ENCODE measurements at places on chromosomes 6 and 20.

DNA sequence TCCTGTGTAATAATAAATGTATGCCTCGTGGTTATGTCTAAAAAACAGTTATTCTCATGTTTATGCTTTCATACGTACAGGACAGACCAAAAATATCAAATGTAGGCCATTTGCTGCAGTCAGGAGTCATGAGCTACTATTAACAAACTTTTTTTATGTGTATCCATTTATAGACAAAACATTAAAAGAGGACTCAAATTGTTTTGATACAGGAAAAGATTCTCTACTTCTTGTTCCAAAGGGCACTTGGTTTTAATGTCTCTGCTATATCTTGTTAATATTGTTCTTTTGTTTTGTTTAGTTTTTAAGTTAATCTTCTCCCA, 155.2 kb downstream of the ZDHHC14 start:
- no peak for DNase-seq

- DNase-seq, result no peak
Observed at GRCh38 chr6:108051481-108051880, 23.1 kb downstream of the OSTM1 start.

GRCh38 chr20:57711826-57712225, 2.0 kb upstream of the PMEPA1 start:
- DNase-seq, result no peak

- DNase-seq, result no peak
Observed at GRCh38 chr6:138521790-138522189, 22.5 kb upstream of the NHSL1 start.

DNA sequence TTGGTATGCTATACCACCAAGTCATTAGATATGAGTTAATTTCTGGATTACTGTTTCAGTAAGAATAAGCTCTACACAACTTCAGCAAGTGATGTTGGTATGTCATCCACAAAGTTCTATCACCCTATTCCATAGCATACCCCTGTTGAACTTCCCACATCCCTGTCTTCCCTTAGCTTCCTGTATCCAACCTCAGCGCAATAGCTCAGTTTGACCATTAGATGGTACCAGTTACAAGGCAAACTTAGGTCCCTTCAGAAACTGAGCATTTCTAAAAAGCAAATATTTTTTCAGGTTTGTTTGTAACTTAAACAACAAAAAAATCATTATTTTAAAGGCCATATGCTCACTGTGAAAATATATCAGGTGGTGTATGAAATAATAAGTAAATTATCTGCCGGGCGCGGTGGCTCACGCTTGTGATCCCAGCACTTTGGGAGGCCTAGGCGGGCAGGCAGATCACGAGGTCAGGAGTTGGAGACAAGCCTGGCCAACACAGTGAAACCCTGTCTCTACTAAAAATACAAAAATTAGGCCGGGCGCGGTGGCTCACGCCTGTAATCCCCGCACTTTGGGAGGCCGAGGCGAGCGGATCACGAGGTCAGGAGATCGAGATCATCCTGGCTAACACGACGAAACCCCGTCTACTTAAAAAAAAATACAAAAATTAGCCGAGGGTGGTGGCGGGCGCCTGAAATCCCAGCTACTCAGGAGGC, 8.8 kb upstream of the MOG start:
- DNase-seq, result no peak

- DNase-seq, result no peak
Observed at GRCh38 chr6:11413117-11413687, 124.3 kb upstream of the TMEM170B start.

DNA sequence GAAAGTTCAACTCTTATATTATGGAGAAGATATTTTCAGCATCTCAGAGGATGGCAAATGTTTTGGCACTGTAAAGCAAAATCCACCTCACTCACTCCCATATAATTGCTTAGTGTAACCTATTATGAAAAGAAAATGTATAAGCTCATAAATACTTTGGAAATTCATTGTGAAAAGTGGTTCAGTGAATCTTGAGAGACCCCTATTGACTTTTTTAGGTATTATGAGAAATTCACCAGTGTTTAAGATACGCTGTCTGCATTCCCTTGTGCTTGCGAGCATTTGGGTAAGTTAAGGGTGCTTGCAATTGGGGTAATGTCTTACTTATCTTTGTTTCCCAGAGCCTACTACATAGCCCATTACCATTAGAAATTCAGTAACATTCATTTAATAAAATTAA, 66.3 kb upstream of the BMP5 start:
- DNase-seq, result no peak

- no peak for DNase-seq
Observed at GRCh38 chr6:7252390-7252789, 60.6 kb downstream of the SSR1 start.

GRCh38 chr6:169723991-169724493, 258 bp downstream of the PHF10 start:
- no peak for DNase-seq

DNA sequence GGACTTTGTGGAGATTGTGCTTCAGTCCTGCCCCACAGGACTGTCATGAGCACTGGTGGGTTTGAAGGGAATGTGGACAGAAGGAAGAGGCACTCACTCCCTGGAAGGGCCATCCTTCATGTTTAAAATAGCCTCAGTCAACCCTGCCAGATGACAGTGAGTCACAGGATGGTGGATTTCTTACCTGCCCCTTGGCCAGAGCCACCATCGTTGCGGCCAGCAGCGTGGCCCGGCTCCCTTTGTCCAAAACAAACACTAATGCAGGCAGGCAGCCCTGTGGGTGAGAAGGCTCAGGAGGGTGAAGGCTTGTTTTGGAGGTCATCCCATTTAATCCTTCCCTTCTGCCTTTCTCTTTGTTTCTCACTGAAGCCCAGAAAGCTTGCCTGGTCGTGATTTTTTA, 422.7 kb downstream of the CD83 start:
- DNase-seq, result no peak

DNA sequence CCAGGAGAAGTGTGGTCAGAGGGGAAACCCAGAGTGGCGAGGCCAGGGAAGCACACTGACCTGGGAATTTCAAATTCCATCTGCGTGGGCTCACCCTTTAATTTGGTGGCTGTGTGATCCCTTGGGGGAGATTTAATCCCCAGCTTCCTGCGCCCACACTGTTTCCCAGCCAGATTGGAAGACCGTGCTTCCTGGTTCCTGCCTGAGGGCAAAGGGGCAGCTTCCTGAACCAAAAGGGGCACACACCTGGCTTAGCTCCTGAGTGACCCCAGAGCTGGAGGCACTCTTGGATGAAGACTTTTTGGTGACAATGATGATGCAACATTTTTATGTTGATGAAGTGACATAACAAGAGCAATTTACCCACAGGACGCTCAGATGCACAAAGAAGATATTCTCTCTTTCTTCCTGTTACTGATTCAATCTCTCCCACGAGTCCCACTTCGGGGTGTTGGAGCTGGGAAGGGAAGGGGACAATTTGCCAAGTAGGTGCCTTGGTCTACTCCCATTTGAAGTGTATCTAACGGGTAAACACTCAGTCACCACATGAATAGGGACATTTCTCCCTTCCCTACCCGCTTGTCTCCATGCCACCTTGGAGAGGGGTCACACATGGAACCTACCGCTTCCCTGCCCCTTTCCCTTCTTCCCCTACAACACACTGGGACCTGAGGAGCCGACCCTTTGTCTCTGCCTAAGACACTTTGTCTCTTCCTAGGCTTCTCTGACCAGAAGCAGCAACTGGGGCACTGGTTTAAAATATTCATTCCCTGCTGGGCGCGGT, 28.6 kb upstream of the CDKN1A start:
- no peak for DNase-seq

GRCh38 chr6:130364224-130364780, 1.5 kb upstream of the TMEM200A start:
- no peak for DNase-seq

- DNase-seq, result no peak
Observed at GRCh38 chr6:378958-379409, 12.6 kb upstream of the IRF4 start.

- DNase-seq, result no peak
Observed at GRCh38 chr6:161139304-161139765, 134.5 kb downstream of the AGPAT4 start.

DNA sequence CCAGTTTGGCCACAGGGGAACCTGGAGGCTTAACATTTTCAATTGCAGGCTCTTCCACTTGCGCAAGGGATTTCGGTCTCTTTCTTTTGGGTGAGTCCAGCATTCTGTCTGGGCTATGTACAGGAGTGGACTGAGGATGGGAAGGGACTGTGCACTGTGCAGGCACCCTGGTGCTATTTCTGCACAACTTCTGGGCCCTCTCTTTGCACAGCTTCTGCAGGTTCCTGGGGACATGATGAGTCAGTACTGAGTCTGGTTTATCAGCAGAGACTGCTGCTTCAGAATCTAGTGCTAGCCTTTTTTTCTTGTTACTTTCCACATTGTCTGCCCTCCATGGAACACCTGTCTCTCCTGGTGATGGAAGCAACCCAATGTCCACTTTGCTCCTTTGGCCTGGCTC, 78.5 kb upstream of the ASF1A start:
- no peak for DNase-seq

GRCh38 chr6:56101141-56101553, 146.2 kb downstream of the COL21A1 start:
- DNase-seq, result no peak

DNA sequence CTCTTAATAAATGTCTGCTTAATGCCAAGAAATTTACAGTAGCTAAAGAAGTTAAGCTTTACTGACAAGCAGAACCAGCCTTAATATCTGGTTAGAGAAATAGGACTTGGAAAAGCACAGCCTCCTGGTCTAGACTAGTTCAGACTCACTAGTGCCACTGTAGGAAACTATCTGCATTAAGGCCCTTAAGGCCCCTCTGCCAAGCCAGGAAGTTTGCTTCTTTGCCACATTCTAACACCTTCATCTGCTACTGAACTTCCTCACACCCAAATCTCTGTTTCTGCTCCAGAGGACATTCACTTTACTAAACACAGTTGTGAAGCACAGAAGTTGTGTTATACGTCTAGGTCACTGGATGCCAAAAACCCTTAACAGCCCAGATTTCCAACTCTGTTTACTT, 302.8 kb downstream of the BTBD9 start:
- DNase-seq, result no peak

DNA sequence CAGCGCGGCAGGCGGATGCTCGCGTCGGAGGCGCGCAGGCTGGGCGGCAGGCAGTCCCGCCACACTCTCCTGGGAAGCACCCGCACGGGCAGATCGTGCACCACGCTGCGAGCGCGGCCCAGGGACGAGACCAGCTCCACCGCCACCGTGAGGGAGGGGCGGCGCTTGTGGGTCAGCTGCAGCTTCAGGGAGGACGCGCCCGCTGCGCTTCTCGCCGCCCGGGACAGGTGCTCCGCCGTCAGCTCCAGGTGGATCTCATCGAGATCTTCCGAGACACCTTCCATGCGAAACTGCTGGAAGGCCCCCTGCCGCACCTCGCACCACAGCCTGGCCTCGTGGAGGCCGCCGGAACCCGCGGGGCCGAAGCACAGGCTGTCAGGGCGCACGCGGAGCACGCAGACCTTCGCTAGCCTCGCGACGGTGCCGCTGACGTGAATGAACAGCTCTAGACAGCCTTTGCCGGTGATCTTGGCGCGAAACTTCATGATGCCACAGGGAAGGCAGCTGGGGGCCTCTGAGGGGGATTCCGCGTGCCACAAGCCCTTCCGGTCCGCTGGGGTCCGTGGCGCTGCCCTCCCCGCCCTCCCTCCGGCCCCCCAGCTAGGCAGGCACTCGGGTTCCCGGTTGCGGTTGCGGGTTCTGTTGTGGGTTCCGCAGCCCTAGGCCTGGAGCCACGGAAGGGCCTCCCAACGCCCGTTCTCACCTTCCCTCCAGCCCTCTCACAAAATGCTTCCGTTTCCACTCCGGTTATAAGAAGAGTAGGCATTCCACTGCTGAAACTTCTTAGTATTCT, at the start of gene HUS1B:
Gene HUS1B (minus strand): TSS at position 641 of the 793 bp plus-strand sequence. CDS start 156 bp downstream, at position 485.
- no peak for DNase-seq

- no peak for DNase-seq
Observed at GRCh38 chr6:30841644-30842504, 42.4 kb upstream of the DDR1 start.

- peak; percentile 69 for DNase-seq
Observed at GRCh38 chr20:8094415-8094818, 37.6 kb upstream of the PLCB1 start.

DNA sequence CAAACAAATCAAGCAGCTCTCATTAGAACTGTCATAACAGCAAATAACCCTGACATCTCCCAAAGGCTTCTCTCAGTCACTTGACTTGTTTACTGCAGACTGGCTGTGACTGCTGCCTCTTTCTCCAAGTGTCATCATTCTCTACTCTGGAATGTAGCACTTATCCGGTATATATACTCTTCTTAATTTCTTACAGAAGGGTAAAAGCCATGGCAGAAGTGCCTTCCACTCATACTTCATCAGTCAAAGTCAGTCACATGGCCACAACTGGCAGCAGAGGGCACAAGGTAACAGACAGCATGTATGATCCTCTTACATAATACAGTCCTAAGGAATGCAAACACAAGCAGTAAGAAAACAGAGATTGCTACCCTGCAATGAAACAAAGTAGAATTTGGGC, 9.3 kb downstream of the NAPB start:
- no peak for DNase-seq

DNA sequence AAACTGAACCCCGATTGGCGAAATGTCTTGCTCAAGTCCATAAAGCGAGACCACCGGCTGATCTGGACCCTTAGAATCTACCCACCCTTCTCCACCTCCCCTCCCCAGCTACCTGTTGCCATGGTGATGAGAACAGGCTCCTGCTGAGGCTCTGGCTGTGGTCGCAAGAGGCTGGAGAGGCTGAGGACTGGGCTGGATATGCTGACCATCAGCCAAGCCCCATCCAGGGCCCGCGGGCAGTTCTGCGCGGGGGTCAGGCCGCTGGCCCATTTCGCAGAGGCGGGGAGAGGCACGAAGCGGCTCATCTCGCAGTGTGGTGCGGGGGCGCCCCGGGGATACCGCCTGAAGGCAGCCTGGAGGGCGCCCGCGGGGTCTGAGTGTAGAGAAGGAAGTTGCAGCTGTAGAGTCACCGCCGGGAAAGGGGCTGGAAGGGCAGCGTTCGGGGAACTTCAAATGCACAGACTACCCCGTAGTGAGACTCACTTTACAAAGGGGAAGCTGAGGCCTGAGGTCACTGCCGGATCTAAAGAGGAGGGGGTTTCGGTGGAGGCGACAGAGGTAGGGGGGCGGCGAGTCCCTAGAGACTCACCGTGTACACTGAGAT, 671 bp downstream of the TAPBP start:
- DNase-seq, result peak; percentile 72
